ENCODE measurements at places on chromosomes 12 and 14. TPM values are rescaled to one million over a fixed set of nuclear protein-coding genes. Genes with fewer than 3 reads are reported as not detected.
A peak's percentile ranks its signal among the peaks of the same experiment; 100 is the strongest.

Gene NID2
- total RNA-seq, result 2.9 TPM

Gene ZDHHC22
- total RNA-seq, result 0.57 TPM

Gene AMDHD1
- total RNA-seq, result 0.49 TPM

Gene ERP27
- 0.15 TPM for total RNA-seq

Gene RAB2B
- total RNA-seq, result 41.2 TPM

Gene TTC9
- total RNA-seq, result 9.4 TPM

Gene RBP5
- 20.1 TPM for total RNA-seq

Gene SLC39A5
- 3.2 TPM for total RNA-seq

Gene RASSF8
- 87.0 TPM for total RNA-seq

Gene SLC7A8
- total RNA-seq, result 47.6 TPM

Gene SRGAP1
- total RNA-seq, result 10.6 TPM

DNA sequence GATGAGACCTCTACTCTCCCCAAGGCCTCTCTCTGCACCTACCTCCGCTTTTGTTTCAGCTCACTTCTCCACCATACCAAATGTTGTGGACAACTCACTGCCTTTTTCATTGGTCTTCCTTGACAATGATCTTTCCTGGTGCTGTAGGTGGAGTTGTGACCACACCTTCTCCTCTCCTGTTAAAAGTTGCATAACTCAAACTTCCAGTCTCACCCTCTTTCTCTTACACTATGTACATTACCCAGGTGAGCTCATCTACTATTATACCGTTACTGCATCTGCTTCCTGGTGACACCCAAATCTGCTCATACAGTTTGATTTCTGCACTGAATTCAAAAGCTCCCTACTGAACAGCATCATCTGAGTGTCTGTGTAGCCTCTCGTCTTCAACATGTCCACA, 542.8 kb downstream of the GALC start:
- no peaks in the 10 kb centered on the region for H3K36me3 ChIP-seq
- H3K4me3 ChIP-seq, result no peak overlapping the region
- no peak overlapping the region for H3K27ac ChIP-seq

GRCh38 chr14:61498303-61498702, 176.9 kb downstream of the PRKCH start:
- DNase-seq, result no peak
- no peaks in the 10 kb centered on the region for H3K36me3 ChIP-seq
- H3K4me1 ChIP-seq, result peaks cover 8% of the 10 kb centered on the region
- H3K4me3 ChIP-seq, result no peak overlapping the region
- H3K27me3 ChIP-seq, result no peaks in the 10 kb centered on the region

GRCh38 chr12:12582895-12583303, 20.2 kb upstream of the DUSP16 start:
- H3K4me3 ChIP-seq, result no peak overlapping the region
- no peaks in the 10 kb centered on the region for H3K36me3 ChIP-seq
- H3K27ac ChIP-seq, result no peak overlapping the region
- no peak for DNase-seq
- no peaks in the 10 kb centered on the region for H3K27me3 ChIP-seq

DNA sequence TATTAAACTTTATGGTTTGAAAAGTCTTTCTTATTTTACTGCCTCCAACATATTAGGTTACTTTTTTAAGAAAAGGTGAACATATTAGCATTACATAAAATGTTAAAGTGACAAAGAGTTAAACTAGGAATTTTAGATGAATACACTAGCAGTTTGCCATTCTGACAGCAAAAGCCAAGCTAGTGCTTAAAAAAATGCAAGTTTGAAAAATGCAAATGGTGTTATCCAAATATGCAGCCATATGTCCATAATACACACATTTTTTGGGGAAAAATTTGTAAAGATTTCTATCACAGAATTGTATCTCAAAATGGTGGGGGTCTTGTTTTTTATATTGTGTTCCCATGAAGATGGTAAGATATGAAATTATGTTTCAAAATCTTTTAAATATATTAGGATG, 466.1 kb downstream of the FOXG1 start:
- H3K27ac ChIP-seq, result no peak overlapping the region
- H3K4me3 ChIP-seq, result no peak overlapping the region
- DNase-seq, result no peak
- H3K4me1 ChIP-seq, result no peaks in the 10 kb centered on the region
- H3K27me3 ChIP-seq, result no peaks in the 10 kb centered on the region
- H3K36me3 ChIP-seq, result no peaks in the 10 kb centered on the region

- no peaks in the 10 kb centered on the region for H3K36me3 ChIP-seq
- no peaks in the 10 kb centered on the region for H3K27me3 ChIP-seq
- DNase-seq, result peak; percentile 95
- no peak overlapping the region for H3K27ac ChIP-seq
Observed at GRCh38 chr12:6423267-6424007, 21.3 kb upstream of the CD27 start.

GRCh38 chr12:75751769-75752471, 240.5 kb upstream of the KRR1 start:
- H3K27ac ChIP-seq, result no peak overlapping the region
- no peaks in the 10 kb centered on the region for H3K4me1 ChIP-seq
- no peaks in the 10 kb centered on the region for H3K36me3 ChIP-seq
- no peaks in the 10 kb centered on the region for H3K27me3 ChIP-seq

GRCh38 chr12:26728205-26729050, 104.6 kb downstream of the ITPR2 start:
- no peak for DNase-seq
- no peaks in the 10 kb centered on the region for H3K36me3 ChIP-seq
- H3K27ac ChIP-seq, result no peak overlapping the region
- no peaks in the 10 kb centered on the region for H3K4me1 ChIP-seq
- no peak overlapping the region for H3K4me3 ChIP-seq
- H3K27me3 ChIP-seq, result no peaks in the 10 kb centered on the region

GRCh38 chr12:131421509-131422186, 289.2 kb upstream of the SFSWAP start:
- no peaks in the 10 kb centered on the region for H3K27me3 ChIP-seq
- H3K4me3 ChIP-seq, result no peak overlapping the region
- no peaks in the 10 kb centered on the region for H3K4me1 ChIP-seq
- no peaks in the 10 kb centered on the region for H3K36me3 ChIP-seq
- H3K27ac ChIP-seq, result no peak overlapping the region

- H3K36me3 ChIP-seq, result no peaks in the 10 kb centered on the region
- H3K4me3 ChIP-seq, result no peak overlapping the region
- no peaks in the 10 kb centered on the region for H3K27me3 ChIP-seq
- H3K4me1 ChIP-seq, result peaks cover 10% of the 10 kb centered on the region
Observed at GRCh38 chr12:46491548-46491947, 119.0 kb upstream of the SLC38A2 start.

GRCh38 chr12:121628536-121628935, 2.2 kb downstream of the ORAI1 start:
- peak overlapping the region; percentile 91 for H3K4me3 ChIP-seq
- no peak overlapping the region for H3K27ac ChIP-seq
- no peaks in the 10 kb centered on the region for H3K36me3 ChIP-seq
- no peaks in the 10 kb centered on the region for H3K27me3 ChIP-seq
- H3K4me1 ChIP-seq, result peaks cover 21% of the 10 kb centered on the region

GRCh38 chr12:48857278-48857994, 5.5 kb upstream of the DDX23 start:
- no peak for DNase-seq
- H3K27me3 ChIP-seq, result no peaks in the 10 kb centered on the region
- H3K36me3 ChIP-seq, result no peaks in the 10 kb centered on the region
- no peaks in the 10 kb centered on the region for H3K4me1 ChIP-seq

- H3K4me3 ChIP-seq, result no peak overlapping the region
- H3K4me1 ChIP-seq, result no peaks in the 10 kb centered on the region
- no peaks in the 10 kb centered on the region for H3K27me3 ChIP-seq
- no peak overlapping the region for H3K27ac ChIP-seq
Observed at GRCh38 chr14:71549421-71550050, 382.7 kb upstream of the RGS6 start.

DNA sequence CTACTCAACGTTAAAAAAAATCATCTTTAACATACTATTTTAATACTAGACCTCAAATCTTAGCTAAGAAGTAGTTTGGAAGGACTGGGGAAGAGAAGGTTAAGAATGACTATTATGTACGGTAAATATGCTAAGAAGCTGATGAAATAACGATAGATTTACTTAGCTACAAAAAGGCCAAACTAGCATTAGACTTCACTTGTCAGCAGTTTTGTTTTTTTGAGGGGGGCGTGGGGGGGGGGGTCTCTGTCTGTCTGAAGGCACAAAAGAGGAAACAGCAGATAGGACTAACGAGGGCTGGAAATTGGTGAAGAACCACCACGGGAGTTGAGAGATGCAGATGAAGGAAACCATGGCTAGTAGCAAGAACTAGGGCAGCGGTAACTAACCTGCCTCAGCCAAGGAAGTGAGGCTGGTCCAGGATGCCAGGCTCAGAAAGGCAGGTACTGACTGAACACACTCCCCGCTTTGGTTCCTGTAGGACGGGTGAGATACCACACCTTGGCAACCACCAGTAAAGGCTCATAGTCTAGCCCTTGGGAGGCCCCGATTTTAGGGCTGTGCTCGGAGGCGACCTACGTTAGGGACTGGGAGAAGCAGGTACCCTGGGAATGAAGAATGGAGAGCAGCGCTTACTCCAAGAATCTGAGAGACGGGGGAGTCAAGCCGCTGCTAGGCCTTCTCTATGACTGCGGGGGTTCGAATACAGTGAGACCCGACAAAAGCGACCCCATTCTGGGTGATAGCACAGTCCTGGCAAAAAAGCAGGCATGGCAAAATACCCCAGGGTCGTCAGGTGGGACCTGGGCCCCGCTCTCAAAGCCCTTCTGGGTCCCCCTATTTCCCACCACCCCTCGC, 675 bp downstream of the NEDD8 start:
- no peak for DNase-seq
- peak overlapping the region; percentile 96 for H3K4me3 ChIP-seq
- H3K27me3 ChIP-seq, result no peaks in the 10 kb centered on the region
- no peak overlapping the region for H3K27ac ChIP-seq
- peaks cover 33% of the 10 kb centered on the region for H3K36me3 ChIP-seq
- H3K4me1 ChIP-seq, result peaks cover 8% of the 10 kb centered on the region

GRCh38 chr12:106144847-106145246, 6.1 kb upstream of the NUAK1 start:
- H3K36me3 ChIP-seq, result no peaks in the 10 kb centered on the region
- no peak overlapping the region for H3K27ac ChIP-seq
- H3K27me3 ChIP-seq, result no peaks in the 10 kb centered on the region
- DNase-seq, result peak; percentile 28
- H3K4me1 ChIP-seq, result peaks cover 5% of the 10 kb centered on the region

DNA sequence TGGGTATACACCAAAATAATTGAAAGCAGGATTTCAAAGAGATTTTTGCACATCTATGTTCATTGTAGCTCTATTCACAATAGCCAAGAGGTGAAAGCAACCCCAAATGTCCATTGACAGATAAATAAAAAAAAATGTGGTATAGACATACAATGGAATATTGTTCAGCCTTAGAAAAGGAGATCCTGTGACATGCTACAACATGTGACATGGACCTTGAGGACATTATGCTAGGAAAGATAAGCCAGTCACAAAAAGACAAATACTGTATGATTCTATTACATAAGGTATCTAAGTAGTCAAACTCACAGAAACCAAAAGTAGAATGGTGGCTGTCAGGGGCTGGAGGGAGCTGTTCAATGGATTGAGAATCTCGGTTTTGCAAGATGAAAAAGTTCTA, 12.1 kb downstream of the GPRC5D start:
- no peak for DNase-seq
- H3K27me3 ChIP-seq, result no peaks in the 10 kb centered on the region
- H3K36me3 ChIP-seq, result no peaks in the 10 kb centered on the region
- no peak overlapping the region for H3K4me3 ChIP-seq

- no peak overlapping the region for H3K4me3 ChIP-seq
- no peaks in the 10 kb centered on the region for H3K36me3 ChIP-seq
- no peak overlapping the region for H3K27ac ChIP-seq
- no peaks in the 10 kb centered on the region for H3K4me1 ChIP-seq
- H3K27me3 ChIP-seq, result no peaks in the 10 kb centered on the region
- DNase-seq, result no peak
Observed at GRCh38 chr12:107435072-107435471, 250.5 kb upstream of the PWP1 start.

DNA sequence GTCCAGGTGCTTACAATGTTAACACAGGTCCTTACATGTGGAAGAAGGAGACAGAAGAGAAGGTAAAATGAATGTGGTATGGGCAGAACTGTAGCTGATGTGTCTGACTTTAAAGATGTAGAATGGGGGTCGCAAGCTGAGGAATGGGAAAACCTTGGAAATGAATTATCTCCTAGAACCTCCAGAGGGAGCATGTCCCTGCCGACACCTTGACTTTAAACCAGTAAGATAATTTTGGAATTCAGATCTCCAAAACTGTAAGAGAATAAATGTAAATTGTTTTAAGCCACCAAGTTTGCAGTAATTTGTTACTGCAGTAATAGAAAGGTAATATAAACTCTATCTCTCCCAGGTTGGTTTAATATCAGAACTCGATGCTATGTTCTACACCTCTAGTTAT, 80.1 kb upstream of the ALG10 start:
- no peaks in the 10 kb centered on the region for H3K36me3 ChIP-seq
- H3K27me3 ChIP-seq, result no peaks in the 10 kb centered on the region
- no peak for DNase-seq
- H3K27ac ChIP-seq, result no peak overlapping the region

GRCh38 chr12:5514545-5514944, 82.6 kb downstream of the NTF3 start:
- H3K27ac ChIP-seq, result no peak overlapping the region
- peak; percentile 17 for DNase-seq
- no peaks in the 10 kb centered on the region for H3K36me3 ChIP-seq
- no peak overlapping the region for H3K4me3 ChIP-seq
- peaks cover 4% of the 10 kb centered on the region for H3K4me1 ChIP-seq
- no peaks in the 10 kb centered on the region for H3K27me3 ChIP-seq

DNA sequence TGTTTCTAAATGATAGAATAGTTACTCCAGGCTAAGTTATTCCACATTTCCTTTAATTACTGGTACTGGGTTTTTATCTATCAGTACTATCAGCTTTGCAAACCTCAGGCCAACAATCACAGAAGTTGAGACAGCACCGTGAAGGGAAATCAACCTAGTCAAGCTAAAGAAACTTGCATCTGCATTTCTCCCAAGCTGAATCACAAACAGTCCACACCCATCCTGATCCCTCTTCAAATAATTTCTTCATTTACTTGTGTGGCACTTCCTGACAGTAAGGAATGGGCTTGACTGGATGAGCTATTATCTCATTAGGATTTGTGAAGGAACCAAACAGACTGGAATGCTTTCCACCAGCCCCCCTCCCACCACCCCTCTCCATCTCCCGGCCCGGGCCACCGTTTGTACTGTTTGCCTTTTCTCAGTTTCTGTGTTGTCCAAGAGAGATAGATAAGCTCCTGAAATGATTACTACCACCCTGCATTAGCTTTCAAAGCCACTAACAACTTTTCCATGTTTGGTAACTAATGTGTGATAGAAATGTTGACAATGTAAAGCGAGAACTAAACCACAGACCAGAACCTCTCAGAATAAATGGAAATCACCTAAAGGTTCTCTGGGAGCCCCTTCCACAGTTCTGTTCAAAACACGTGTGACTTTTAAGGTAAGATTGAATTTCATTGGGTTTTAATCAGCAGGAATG, 236.3 kb downstream of the SLC25A21 start:
- no peak for DNase-seq
- H3K27ac ChIP-seq, result no peak overlapping the region
- H3K4me3 ChIP-seq, result no peak overlapping the region
- no peaks in the 10 kb centered on the region for H3K36me3 ChIP-seq
- no peaks in the 10 kb centered on the region for H3K27me3 ChIP-seq

- H3K27ac ChIP-seq, result no peak overlapping the region
- H3K4me3 ChIP-seq, result no peak overlapping the region
Observed at GRCh38 chr14:104212206-104213095, 74.1 kb downstream of the KIF26A start.

GRCh38 chr12:45379261-45379660, 163.4 kb downstream of the ANO6 start:
- no peaks in the 10 kb centered on the region for H3K27me3 ChIP-seq
- no peak overlapping the region for H3K4me3 ChIP-seq
- no peak for DNase-seq
- H3K36me3 ChIP-seq, result peaks cover 23% of the 10 kb centered on the region
- no peak overlapping the region for H3K27ac ChIP-seq
- peaks cover 6% of the 10 kb centered on the region for H3K4me1 ChIP-seq

All from endodermal cell (in vitro differentiated cells).